ENCODE measurements at places on chromosomes 13 and 19.
A peak's percentile ranks its signal among the peaks of the same experiment; 100 is the strongest.

DNA sequence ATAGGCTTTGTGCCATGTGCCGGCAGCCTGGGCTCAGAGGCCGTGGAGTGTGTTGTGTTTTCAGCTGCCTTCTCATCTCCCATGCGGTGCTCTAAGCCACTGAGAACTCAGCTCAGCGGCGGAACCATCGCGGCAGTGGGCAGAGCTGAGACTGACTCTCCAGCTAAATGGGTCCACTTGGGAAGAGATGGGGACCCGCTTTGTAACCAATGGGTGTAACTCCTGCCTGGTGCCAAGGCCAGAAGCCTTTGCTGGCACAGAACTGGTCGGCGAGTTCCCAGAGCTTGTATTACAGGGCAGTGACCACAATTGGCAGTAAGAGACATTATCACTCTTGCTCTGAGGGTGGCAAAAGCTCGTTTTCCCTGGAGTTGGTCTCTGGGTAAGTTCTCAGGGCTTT lies 183.0 kb downstream of the STK24 start:
- no peak for DNase-seq

GRCh38 chr13:80450386-80450785 lies 109.5 kb upstream of the SPRY2 start:
- DNase-seq: no peak

DNA sequence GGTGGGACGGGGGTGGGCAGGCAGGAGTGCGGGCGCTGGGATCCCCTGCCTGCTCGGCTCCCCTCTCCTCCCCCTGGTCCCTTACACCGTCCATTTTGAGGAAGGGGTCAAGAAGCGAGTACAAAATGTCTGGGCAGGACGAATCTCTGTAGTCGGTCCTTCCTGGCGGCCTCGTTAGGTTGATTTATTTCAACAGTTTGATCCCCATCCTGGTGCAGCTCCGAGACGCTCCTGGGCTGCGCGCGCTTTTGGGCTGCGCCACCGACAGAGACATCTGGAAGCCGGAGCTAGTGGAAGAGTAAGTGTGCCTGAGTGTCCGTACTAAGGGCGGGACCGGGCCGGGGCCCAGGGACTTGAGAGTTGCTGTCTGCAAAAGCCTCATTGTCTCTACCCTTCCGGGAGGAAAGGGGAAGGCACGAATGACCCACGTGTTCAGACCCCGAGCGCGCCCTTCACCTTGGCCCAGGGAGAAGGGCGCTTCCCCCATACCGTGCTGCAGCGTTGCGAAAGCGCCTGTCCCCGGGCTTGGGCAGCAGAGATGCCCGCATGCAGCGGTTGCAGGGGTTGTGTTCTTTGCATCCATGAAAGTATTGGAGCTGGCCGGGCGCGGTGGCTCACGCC lies 1.8 kb downstream of the ZNF114 start:
- peak; percentile 75 for DNase-seq

GRCh38 chr19:28785971-28786370 lies 427.0 kb downstream of the UQCRFS1 start:
- DNase-seq: no peak

DNA sequence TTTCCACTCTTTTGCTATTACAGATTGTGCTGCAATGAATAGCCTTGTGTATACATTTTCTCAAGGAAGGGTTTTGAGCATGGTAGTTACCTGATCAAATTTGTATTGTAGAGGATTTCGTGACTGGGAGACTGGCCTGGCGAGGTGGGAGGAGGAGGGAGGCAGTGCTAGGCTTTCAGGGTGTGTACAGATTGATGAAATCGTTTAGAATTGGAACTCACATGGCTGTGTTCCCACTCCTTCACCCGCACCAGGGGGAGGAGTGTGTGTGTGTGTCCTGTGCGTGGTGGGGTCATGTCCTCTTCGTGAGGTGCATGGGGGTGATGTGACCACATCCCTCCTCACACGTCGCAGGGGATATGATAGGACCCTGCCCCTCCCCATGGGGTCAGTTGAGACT lies 8.3 kb downstream of the PGLYRP1 start:
- no peak for DNase-seq

DNA sequence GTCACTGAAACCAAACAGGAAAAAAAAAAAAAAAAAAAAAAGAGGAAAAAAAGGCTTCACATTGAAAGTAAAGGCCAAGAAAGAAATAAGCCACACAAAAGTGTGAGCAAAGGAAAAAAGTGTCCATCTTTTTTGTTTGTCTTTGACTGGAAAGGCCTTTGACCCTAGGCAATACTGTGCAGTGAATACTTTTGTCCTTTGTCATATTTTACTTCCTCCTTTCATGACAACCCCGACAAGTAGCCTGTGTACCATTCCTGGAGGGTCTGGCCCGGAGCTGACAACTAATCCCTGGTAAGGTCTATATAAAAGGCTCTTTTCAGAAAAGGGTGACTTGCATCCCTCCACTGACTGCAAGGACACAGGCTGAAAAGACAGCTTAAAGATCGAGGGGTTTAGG lies 12.9 kb upstream of the MICU2 start:
- no peak for DNase-seq

GRCh38 chr13:25585000-25585399 lies 213.2 kb downstream of the ATP8A2 start:
- no peak for DNase-seq

DNA sequence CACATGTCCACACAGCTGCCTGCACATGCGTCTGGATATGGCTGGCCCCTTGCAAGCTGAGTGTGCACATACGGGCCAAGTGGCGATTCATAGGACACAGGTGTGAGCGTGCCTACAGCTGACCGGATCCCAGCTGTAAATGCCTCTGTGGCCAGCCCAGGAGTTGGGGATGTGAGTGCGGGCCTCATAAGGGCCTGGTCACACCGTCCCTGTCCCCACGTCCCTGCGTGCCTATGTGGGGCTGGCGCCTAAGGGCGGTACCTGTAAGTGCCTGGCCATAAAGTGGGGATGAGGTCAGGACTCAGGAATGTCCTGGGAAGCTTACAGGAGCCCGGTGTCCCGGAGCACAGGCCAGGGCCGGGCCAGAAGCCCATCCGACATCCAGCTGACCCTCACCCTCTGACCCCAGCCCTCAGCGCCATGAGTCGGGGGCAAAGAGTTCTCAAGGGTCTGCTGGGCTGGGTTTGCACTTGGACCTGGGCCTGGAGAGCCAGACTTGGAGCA lies 1.3 kb upstream of the ARHGAP45 start:
- peak; percentile 77 for DNase-seq

DNA sequence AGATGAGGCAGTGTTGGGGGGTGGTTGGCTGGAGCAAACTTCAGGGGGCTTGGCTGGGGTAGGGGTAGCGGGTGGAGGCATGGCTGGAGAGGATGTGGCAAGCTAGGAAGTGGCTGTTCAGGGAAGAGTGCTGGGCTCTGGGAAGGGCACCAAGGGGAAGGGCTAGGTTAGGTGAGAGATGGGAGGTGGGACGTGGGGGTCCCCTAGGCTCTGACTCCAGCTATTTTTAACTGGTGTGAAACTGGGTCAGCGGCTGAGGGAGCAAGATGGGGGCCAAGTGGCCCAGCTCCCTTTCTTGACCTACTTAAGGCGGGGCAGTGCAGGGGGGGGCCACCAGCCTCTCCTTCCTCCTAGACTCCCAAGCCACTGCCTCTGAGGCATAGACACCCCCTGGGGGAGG lies 7.3 kb downstream of the KCNC3 start:
- no peak for DNase-seq

- DNase-seq: no peak
Measured at GRCh38 chr13:54394085-54394700, 1365.6 kb downstream of the OLFM4 start.

GRCh38 chr13:31943591-31943990 lies 88.0 kb upstream of the FRY start:
- DNase-seq: no peak

DNA sequence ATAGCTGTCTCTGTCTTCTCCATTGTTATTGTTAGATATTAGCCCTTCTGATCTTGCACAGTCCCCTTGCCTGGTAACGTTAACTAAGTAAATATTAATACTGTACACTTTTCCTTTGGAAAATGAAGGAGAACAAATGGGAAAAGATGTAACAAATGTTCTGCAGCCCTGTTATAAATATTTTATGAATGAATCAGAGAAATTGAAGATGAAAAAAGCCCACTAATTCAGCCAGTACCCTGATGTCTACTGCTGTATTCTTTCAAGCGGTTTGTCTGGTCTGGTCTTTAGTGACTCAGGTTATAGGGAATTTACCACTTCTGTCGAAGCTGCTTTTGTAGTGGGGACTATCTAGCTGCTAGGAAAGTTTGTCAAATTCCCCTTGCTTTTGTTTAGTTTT lies 121.0 kb downstream of the COG6 start:
- DNase-seq: no peak

DNA sequence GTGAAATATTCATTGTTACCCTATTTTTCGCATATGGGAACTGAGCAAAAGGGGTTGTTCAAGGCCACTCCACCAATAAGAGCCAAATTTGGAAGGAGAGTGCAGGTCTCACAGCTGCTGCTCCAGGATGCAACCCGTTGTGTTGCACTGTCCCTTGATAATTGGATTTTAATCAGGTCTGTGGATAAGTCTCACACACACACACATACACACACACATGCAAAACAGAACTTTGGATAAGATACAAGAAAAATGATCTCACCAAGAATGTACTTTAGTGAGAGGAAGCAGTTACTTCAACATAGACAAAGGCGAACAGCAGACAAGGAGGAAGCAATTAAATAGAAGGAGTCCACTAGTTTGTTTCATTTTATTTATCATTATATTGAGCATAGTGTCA lies 127.3 kb upstream of the EDNRB start:
- no peak for DNase-seq

DNA sequence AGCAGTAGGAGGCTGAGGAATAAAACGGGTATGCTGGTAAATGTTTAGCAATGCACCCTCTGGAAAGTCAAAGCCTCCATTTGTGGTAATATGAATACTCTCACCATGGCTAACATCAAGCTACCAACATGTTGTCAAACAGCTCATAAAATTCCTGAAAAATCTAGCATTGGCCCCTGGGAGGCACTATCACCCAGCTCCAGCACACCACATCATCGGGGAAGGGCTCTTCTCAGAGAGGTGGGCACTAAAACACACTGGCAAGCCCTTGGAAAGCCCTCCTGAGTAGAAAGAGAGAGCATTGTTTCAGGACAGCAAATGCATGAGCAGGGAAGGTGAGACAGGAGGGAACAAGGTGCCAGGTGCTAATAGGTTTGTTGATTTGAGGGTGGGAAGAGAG lies 53.9 kb upstream of the FLT1 start:
- DNase-seq: no peak

- no peak for DNase-seq
Measured at GRCh38 chr13:102965802-102966201, 100.4 kb downstream of the SLC10A2 start.

DNA sequence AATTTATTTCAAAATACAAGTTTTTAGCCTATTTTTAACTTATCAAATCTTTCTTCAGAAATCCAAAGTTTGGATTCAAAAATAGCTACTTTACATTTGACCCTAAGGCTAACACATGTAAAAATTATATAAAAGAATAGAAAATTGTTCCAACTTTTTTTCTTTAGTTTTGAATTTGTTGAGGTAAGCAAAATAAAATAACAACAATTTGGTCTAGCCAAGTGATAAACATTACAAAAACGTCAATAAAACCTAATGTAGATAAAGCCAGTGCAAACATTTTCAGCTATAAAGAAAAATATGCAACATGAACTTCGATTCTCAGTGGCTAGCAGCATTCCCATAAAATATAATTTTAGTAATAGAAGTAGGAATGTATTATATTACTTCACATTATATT lies 400.3 kb downstream of the PCDH9 start:
- no peak for DNase-seq

- DNase-seq: no peak
Measured at GRCh38 chr19:35781650-35782049, 6.3 kb downstream of the ARHGAP33 start.

GRCh38 chr19:2059422-2060201 lies 8.6 kb upstream of the MKNK2 start:
- DNase-seq: peak; percentile 81

DNA sequence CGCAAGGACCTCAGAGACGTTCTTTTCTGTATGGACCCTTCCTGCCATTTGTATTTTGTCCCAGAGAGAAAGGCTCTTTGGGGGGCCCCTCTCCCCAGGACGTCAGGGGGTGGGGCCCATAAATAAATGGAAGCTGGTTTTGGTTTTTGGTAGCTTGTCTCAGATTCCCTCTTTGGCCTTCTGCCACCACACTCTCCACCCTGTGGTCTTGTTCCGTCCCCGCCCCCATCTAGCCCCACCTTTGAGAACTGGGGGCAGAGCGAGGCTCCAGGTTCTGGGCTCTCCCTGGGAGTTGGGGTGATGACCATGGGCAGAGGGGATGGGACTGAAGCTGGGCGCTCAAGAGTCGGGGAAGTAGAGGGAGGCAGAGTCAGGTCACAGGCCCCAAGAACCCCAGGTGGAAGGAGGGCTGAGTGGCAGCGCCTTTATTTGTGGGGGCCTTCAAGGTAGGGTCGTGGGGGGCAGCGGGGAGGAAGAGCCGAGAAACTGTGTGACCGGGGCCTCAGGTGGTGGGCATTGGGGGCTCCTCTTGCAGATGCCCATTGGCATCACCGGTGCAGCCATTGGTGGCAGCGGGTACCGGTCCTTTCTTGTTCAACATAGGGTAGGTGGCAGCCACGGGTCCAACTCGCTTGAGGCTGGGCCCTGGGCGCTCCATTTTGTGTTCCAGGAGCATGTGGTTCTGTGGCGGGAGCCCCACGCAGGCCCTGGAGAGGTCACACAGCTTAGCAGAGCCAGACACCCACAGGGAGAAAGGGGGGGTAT lies 3.3 kb downstream of the ISYNA1 start:
- no peak for DNase-seq

- DNase-seq: no peak
Measured at GRCh38 chr19:660793-661426, 2.1 kb downstream of the RNF126 start.

Measured in PC-9 (cell line).